ENCODE measurements at places on chromosomes 7 and 10.

- no peak for DNase-seq
These were observed 81.5 kb downstream of the DNAH11 start for GRCh38 chr7:21624320-21624719.

GRCh38 chr7:87702326-87702725 lies 74.1 kb downstream of the RUNDC3B start:
- DNase-seq: no peak

- no peak for DNase-seq
These were observed 82.2 kb downstream of the ZNRF2 start for GRCh38 chr7:30366606-30367005.

GRCh38 chr10:12663863-12664262 lies 314.5 kb downstream of the CAMK1D start:
- DNase-seq: no peak

DNA sequence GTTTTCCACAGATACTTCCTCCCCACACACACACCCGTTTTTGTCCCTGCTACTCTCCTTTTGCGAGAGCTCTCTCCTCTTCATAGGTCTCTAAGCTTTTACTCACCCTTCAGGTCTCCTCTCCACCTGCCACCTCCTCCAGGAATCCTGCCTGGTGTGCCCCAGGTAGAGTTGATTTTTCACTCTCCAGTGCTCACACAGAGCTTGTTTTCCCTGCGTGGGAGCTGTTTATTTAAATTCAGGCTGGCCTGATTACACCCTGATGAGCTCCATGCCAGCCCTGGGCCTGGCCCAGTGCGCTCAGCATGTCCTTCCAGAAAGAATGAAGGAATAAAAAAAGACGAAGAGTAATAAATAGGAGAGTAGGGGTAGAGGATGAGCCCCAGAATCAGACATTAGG lies 7.5 kb upstream of the CLDN4 start:
- DNase-seq: no peak

Data from kidney epithelial cell (primary cell).